Anterior cingulate cortex (tissue), 58 donors: ENCODE measurements at places on chromosomes 1 and 21.

DNA sequence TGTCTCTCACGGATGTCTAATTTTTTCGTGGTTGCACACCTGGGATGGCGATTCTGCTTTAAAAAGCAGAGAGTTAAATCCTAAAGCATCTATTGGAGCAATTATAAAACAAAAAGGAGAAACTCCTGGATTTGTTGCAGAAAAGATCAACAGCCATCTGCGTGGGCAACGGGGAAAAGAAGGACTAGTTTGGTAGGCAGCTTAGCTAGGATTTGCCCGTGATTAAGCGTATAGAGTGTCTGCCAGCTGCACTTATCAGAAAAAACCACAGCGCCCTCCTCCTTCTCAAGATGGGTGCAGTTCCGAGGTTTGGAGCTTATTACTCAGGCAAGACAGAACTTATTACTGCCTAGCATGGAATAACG, 526 bp upstream of the SLC25A24 start:
- no peak for DNase-seq

DNA sequence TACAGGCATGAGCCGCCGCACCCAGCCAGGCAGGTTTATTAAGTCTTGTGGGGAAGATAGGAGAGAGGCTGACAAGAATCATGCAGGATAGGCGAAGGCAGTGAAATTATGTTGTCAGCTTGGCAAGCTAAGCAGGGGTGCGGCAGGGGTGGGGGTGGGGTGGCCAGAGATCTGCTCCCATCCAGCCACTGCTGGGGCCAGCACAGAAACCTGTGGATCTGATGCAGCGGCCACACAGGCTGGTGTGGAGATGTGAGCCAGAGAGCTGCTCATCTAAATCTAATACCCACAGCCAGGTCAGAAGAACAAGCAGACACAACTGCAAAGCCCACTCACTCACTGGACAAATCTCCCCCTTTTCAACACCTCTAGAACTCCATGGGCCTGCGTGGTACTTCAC, 68.7 kb downstream of the KCTD3 start:
- DNase-seq, result no peak

DNA sequence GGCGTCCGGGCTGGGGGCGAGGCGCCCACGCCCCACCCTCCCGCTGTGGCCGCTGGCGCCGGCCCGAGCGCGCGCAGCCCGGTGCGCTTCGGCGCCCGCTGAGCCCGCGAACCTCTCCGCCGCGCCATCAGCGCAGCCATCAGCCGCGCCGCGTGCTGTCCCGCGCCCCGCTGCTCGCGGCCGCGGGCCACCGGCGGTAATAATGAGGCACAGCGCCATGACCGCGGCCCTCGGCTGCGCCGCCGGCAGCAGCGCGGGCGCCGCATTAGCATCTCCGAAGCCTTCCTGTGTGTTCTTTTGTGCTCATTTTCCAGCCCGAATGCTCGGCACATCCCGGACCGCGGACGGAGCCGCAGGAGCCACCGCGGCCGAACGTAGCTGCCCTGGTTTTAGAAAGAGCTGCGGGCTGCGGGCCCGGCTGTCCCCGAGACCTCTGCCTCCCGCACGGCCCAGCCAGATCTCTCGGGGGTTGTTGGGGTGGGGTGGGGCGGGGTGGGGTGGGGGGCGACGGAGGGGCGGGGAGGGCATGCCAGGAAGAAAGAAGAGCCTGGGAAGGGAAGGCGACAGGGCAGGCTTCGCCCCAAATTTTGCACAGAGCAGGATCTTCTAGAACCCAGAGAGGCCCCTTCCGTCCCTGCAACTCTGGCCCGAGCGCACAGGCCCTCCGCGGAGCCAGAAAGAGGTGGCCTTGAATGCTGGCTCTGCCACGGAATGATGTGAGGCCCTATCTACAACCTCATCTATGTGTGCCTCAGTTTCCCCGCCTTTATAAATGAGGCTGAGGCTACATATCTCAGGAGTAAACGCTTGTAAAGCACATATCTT, 55.3 kb downstream of the RRAGC start:
- DNase-seq, result no peak

DNA sequence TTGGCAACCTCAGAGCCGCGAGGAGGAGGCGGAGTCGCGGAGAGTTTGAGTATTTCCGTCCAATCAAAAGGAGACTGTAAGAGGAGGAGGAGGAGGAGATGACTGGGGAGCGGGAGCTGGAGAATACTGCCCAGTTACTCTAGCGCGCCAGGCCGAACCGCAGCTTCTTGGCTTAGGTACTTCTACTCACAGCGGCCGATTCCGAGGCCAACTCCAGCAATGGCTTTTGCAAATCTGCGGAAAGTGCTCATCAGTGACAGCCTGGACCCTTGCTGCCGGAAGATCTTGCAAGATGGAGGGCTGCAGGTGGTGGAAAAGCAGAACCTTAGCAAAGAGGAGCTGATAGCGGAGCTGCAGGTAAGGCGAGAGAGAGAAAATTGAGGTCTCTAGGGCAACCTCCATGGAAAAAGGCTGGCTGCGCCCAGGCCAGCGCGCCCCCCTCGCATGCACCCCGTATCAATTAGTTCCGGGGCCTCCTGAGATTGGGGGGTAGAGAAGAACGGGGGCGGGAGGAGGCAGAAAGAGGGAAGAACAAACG, at the start of gene PHGDH:
TSS of gene PHGDH (plus strand) at position 131 of the 538 bp plus-strand sequence. CDS start at position 220, 89 bp downstream.
- DNase-seq, result peak; percentile 73

DNA sequence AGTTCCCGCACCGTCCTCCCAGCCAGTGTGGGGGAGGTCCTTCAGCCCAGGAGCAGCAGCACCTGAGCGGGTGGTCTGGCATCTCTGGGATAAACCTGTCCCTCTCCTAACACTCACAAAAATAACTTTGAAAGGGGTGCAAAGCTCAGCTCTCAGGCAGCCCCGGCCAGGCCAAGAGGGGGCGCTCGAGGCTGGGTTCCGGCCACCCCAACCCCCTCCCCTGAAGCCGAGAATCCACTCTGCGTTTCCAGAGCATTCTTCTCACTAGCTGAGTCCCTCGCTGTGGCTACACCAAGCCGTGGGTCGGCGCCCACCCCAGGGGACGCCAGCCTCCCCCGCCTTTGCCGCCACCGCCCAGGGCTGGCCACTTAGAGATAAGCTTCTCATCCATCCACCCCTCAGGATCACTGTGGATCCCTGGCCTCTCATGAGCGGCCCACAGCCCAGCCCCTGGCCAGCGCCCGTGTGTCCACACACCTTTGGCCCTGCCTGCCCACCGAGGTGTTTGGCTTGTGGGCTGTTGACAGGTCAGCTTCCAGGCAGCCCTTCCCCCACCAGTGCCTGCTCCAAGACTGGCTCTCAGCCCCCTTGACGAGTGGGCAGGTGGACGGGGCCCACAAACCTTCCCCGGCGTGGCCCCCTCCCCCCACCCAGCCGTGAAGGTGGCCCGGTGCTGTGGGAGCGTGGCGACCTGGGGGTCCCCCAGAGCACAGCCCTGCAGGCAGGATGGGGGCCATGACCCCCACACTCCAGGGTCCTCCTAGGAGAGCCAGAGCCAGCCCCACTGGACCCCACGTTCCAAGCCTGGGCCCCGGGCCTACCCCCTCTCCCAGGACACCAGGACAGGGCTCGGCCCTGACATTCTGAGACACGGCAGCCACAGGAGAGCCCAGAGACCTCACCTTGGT, 1.9 kb downstream of the FTCD start:
- DNase-seq, result peak; percentile 7

GRCh38 chr21:38434913-38435533, 63.3 kb downstream of the ERG start:
- no peak for DNase-seq

DNA sequence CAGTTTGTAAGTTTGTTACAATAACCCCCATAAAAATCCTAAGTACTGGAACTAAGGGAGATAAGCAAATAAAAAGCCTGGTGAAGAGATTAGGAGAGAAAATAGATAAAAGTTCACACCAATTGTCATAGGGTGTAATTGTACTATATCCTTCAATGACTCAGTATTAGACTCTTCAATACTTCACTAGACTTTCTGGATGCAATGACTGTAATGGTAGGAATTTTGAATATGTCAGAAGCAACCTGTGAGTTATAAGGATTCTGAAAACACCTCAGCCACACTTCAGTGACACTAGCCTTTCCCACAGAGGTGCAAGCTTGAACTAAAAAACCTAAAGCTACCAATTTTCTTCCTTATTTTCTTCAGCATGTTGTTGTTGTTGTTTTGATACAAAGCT, 147.9 kb downstream of the PTGER3 start:
- no peak for DNase-seq

DNA sequence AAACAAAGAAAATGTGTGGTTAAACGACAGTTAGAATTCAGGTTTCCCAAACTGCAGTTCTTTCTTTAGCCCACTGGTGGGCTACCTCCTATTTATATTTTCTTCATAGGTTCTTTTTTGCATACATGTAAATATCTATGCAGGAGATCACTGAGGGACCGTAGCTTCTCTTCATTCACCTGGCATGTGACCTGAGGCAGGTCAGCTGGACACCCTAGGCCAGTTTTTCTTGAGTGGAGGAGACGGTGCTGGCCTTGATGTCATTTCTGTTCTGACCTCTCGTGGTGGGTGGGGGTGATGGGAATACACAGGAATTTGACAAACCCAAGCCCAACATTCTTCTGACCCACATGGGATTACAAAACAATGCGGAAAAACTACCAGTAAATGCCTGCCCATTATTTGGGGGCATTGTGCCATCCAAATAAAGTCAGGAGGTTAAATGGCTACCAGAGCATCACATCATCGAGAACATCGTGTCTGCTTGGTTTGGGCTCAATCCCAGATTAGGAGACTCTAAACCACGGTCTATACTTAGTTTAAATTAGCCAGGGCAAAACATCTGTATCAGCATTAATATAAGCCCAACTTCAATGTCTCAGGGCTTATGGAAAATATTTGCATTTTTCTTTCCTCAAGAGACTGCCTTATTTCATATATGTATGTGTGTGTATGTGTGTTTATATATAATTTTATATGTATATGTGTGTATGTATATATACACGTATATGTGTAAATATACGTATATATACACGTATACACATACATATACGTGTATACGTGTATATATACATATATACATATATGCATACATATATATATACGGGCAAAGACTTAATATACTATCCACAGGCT, 7.4 kb upstream of the IRF2BP2 start:
- DNase-seq, result no peak

GRCh38 chr1:193199940-193200339, 13.5 kb upstream of the B3GALT2 start:
- no peak for DNase-seq
